Stimulated activated CD8-positive, alpha-beta memory T cell treated with anti-CD3 and anti-CD28 coated beads, Interleukin-7, amount 100 ng/mL, for 1 hour (primary cell): ENCODE measurements at places on chromosomes 12 and 14.

- DNase-seq = no peak
These were observed 42.5 kb upstream of the BMP4 start for GRCh38 chr14:53999061-53999488.

DNA sequence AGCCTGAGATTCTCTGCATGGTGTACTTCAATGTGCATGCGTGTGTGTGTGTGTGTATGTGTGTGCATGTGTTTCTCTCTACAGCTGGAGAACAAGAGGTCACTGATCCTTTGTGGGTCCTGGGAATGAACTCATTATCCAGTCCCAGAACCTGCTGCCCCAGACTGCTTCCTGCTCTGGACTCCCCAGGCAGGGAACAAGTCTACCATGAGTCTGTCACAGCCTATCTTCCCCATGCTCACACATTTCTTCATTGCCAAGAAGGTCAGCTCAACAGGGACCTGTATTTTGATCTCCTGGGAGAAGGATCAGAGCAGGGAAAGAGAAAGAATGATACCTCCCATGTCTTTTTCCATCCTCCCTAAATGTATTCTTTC lies 2.9 kb upstream of the AGAP2 start:
- DNase-seq = no peak

DNA sequence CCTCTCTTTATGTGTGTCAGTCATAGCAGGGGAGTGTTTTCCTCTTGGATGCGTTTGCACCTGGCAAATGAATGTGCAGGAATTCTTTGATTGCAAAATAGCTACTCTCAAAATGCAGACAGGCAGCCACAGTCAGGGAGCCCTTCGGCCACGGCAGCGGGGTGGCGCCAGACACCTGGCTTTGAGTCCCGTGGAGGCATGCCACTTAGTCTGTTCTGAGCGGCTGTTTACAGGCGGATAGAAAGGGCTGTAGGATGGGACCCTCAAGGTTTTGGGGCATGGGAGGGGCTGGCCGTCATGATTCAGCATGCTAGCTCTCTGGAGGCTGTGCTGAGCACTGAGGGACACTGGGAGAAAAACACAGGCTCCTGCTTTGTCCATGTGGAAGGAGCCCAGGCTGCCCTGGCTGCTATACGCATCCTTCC lies 117.1 kb downstream of the SLC25A47 start:
- DNase-seq = no peak

DNA sequence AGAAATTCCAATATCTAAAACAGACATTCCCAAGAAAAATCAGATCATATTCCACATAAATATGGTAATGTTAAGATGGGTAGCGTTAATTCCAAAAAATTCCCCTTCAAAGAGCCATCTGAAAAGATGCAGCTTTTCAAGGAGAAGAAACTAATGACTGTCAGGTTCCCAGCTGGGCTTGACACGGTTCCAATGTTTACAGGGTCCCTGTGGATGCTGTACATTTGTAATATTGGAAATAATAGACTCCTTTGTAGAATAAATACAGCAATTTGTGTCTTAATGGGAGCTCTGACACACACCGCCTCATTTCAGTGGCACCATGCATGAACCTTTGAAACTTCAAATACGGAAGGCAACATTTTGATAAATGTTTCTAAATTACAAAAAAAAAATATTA lies 140.6 kb downstream of the ITPR2 start:
- no peak for DNase-seq

- DNase-seq = no peak
These were observed 54.2 kb downstream of the SUDS3 start for GRCh38 chr12:118430516-118430915.

DNA sequence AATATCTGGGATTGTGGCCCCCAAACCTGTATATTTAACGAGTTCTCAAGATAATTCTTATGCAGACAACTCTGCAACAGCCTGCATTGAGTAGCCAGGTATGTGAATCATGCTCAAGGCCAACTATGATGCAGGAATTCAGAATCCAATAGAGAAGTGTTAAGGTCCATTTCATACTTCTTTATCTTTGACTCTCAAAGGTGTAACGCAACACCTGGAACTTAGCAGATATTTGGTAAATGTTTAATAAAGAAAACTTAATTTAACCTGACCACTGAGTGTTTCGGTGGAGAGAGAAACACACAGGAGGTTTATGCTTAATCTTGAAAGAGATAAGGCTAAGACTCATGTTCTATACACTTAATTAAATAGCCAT lies 156.5 kb upstream of the PLEKHG7 start:
- no peak for DNase-seq

DNA sequence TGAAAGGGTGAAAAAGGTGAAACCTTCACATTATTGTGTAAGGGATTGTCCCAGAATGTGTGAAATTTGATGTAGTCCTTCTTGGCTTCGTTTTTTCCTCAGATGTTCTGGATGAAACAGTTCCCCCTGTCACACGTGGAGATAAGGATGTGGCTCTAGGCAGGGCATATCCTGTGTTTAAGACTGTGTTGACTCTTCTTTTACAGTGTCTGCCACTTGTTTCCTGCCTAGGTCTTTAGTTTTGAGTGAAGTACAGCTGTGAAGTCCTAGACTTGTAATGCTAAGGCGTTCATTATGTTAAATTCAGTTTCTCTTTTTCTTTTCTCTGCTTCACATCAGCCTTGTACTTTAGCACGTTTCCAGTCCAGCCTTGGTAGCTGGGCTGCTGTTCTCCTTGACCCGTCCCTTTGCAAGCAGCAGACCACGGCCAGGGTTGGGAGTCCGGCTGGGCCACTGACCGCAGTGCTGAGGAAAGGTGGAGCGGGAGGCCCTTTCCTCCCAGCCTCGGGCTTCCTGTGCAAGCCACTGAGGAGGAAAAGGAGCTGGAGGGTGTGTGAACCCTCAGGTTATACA lies 59.1 kb downstream of the RASSF3 start:
- DNase-seq = peak; percentile 28

DNA sequence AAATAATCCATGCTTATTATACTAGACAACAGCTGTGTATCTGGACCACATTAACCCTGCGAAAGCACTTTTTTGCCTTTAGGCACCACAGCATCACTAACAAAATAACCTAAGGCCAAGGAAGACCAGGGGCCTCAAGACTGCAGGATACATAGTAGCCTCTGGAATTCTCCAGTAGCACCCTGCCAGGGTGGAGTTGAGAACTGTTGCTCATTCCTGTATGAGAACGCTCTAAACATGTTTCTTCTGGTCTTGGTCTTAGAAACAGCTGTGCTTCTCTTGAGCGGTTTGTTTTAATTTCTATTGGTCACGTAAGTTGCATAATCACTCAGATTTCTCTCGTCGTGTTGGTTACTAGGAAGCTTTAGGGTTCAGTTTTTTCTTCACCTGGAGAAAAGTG lies 7.9 kb downstream of the B4GALNT3 start:
- DNase-seq = no peak

DNA sequence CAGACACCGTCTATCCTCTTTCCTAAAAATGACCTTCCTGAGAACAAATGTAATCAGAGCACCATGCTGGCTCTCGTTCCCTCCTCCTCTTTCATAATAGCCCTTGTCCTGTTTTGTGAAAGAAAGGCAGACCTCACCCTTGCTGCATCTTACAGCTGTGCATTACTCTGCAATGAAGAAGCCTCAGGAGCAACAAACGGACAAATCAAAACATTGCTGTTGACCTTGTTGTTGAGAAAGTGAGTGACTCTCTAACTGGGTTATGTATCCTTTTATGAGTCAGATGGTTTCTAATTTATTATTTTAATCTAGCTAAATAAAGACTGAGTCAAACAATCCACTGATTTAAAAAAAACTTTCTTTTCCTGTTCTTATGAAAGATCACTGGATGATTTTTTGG lies 180.9 kb downstream of the RPS29 start:
- DNase-seq = no peak

- no peak for DNase-seq
These were observed 6.6 kb downstream of the ATXN3 start for GRCh38 chr14:92099802-92100201.

DNA sequence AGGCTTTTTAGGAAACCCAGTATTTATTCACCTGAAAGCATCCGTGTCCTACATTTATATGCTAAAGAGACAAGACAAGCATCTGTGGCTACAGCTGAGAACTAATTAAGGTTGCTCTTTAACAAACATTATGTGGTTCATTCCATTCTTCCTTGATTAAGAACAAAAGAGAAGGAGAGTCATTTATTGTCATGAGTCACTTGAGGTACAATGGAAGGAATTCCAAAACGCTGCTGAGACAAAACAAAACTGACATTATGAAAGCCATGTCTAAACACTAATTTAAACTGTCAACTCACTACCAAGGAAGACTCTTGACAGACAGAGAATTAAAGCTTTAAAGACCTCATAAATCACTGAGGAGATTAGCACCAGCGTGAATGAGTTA lies 214.4 kb downstream of the BMP4 start:
- DNase-seq = no peak

DNA sequence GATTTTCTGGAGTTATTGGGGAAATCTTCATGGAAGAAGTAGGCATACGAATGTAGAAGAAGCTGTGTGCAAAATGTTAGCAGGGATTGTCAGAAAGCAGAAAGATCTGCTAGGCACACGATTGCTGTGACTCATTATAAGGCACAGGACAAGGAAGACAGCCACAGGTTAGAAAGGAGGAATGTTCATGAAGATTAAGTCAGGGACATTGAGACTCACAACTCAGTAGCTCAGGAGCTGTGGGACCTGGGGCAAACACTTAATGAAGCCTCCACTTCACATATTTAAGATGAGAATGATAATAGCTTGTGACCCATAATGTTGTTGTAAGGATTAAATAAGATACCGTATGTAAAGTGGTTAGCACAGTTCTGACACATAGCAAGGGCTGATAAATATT lies 26.6 kb upstream of the RTRAF start:
- DNase-seq = no peak

GRCh38 chr14:93249128-93249831 lies 42.2 kb downstream of the UBR7 start:
- DNase-seq = no peak

DNA sequence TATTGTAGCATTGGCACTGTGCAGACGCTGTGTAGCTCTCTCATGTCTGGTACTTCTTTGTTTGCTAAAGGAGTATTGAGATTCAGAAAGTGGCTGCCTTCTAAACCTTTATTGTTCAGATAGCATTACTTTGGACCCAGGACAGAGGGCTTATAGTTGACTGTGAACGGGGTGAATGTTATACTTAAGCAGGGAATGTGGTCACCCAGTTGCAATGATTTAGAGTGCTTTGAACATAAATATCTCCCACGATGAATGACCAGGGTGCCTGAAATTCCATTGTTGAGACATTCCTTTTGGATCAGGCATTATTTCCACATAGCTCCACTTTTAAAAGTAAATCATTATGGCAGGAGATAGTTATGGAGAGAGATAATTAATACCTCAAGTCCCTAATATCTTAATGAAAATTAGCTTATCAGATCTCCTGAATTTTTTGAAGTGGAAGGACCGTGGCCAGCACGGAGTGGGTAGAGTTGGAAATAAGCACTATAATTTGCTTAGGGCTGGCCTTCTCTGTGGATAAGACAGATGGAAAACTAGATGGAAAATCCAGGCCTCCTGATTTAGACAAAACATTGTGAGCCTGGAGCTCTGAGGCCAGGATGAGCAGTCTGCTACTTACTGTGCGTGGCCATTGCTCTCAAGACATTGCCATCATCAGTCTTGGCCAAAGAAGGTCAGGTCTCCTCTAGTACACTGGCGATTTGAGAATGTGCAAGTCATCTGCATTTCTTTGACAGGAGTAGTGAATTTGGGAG lies 114.5 kb downstream of the ETV6 start:
- DNase-seq = no peak

GRCh38 chr12:24307716-24308335 lies 358.4 kb upstream of the SOX5 start:
- no peak for DNase-seq

DNA sequence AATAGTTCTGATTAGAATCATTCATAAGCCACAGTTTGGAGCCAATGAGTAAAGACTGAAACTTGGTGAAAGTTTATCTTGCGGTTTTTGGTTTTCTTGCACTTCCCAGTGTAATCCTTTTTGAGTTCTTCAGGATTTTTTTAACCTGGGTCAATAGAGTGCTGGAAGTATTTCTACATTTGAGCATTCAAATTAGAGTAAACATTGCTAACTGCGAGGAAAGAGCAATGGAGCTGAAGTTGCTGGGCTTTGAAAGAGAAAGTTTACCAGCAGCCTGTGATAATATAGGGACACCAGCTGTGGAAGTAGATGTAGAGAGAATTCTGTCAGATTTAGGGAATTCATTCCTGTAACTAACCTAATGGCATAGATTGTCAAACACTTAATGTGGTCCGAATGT lies 30.3 kb downstream of the ANO6 start:
- DNase-seq = no peak

DNA sequence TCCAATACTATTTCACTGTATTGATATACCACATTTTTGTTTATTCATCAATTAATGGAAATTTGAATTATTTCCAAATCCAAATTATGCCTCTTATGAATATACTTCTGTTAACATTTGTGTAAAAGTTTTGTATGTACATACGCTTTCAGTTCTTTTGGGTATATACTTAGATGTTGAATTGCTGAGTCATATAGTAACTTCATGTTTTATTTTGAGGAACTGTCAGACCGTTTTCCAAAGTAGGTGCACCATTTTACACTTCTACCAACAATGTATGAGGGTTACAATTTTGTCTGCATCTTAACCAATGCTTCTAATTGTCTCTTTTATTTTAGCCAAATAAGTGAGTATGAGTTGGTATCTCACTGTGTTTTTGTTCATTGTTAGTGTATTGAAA lies 10.2 kb upstream of the CCER1 start:
- no peak for DNase-seq

GRCh38 chr12:84911271-84912197 lies 1.1 kb downstream of the SLC6A15 start:
- no peak for DNase-seq

DNA sequence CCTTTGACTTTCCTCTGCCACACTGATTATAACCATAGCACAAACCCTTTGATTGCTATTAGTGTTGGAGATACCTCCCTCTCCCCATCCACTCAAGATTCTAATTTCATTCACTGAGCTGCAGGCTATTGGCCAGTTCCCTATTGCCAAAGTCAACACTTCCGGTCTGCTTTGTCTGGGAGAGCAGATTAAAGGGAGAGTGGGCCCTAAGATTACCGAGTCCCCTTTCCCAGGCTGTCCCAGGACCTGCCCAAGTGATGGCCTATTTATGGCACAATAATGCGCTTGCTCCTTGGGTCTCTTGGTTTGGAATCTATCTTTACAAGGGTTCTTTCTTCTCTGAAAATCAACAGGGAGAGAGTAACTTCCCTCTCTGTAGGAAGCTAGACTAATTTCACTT lies 42.9 kb upstream of the LTBP2 start:
- DNase-seq = no peak

GRCh38 chr12:114767906-114768722 lies 84.1 kb upstream of the TBX3 start:
- no peak for DNase-seq

GRCh38 chr12:121580959-121581685 lies at the start of gene KDM2B:
KDM2B (minus strand) TSS chr12:121581023; CDS start chr12:121580911, 112 bp downstream.
- DNase-seq = no peak
